ENCODE measurements at places on chromosomes 16 and 17. TPM values are rescaled to one million over a fixed set of nuclear protein-coding genes. Genes with fewer than 3 reads are reported as not detected.

DNA sequence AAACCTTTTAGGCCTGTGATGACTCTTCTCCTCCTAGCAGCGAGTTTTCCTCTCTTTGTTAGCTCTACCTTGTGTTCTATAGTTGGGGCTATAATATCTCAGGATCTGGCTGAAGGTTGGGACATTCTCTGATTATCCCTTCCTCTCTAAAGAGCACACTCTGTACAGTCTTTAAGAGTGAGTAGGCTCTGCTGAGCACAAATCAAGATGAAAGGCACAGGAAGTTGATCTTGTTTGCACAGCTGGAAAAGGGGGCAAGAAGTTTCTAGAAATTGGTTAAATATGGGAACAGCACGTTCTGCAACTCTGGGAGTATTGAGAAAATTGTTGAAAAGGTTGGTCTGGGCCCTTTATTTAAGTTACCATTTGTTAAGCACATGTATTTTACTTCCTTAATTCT lies 240.9 kb downstream of the CDH11 start:
- DNase-seq = no peak

- no peak for DNase-seq
These were observed 117.0 kb downstream of the METRNL start for GRCh38 chr17:83196366-83196765.

- no peak for DNase-seq
These were observed 42.6 kb downstream of the CFAP20 start for GRCh38 chr16:58086381-58087208.

DNA sequence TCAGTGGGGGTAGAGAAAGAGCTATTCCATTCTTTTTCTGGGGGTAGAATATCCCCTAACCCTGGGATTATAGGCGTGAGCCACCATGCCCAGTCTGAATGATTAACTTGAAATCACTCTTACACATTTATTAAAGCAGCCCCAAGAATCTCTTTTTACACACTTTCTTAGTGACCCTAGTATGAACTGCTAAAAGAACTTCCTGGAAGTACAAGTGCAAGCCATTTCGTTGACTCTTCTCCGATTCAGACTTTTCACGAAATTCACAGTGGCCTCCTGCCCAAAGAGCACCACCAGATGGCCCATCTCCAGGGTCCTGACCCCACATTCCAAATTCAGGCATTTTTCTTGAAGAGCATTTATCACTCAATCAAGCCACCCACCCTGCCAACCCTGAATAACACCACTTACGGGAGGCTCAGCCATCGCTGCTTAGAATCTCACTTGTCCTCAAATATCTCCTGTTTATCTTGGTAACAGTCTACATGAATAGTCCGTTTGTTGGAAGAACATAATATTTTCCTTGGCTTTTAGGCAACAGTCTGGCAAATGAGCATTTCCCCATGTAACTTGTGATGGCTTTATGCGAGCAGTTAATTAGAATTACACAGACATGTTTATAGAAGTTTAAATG lies 28.0 kb downstream of the ZNF423 start:
- no peak for DNase-seq

GRCh38 chr17:72021417-72022041 lies 99.3 kb upstream of the SOX9 start:
- no peak for DNase-seq

DNA sequence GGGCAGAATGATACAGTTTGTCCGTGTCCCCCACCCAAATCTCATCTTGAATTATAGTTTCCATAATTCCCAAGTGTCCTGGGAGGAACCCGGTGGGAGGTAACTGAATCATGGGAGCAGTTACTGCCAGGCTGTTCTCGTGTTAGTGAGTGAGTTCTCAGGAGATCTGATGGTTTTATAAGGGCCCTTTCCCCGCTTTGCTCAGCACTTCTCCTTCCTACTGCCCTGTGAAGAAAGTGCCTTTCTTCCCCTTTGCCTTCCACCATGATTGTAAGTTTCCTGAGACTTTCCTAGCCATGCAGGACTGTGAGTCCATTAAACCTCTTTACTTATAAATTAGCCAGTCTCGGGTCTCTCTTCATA lies 28.9 kb upstream of the SEC14L1 start:
- no peak for DNase-seq

- DNase-seq = no peak
These were observed 36.3 kb upstream of the CCL2 start for GRCh38 chr17:34218748-34219147.

DNA sequence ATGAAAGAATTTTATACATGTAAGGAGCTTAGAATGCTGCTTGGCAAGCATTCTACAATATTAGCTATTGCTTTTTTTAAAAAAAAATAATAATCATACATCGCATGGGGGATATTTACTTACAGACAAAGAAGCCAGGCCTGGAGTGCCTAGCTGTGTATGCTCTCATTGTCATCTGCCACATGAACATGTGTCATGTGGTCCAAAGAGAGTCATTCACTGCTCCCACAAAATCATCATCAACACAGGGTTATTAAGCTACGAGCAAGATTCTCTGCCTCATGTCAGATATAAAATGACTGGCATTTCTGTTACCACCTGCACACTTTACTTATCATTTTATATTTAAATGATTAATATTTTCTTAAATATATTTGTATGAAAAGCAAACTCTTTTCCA lies 1.9 kb upstream of the MT1E start:
- no peak for DNase-seq

GRCh38 chr16:78784771-78785170 lies 685.3 kb downstream of the WWOX start:
- no peak for DNase-seq

GRCh38 chr16:2275476-2276367 lies 7.8 kb upstream of the RNPS1 start:
- no peak for DNase-seq

DNA sequence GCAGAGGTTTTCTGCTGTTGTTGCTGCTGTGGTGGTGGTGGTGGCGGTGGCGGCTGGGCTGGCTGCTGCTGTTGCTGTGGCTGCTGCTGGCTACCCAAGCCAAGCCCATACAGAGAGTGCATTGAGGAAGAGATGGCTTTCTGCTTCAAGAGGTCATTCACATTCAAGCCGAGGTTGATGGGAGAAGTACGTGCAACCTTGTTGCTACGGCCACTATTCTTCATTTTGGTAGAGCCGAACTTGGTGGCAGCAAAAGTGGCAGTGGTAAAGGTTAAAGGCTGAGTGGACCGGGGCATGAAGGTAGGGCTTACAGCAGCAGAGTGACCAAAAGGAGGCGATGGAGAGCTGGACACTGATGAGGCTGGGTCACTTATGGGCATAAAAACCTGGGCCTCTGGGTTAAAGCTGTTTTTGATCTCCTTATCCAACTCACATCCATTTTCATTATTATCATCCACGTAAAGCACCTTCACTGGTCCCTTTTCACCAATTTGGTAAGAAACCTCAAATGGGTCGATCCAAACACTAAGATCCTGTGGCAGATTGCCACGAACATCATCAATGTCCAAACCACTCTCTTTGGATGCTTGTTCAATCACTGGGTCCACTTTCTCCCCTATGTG lies 2.8 kb downstream of the TOB1 start:
- DNase-seq = no peak

CA4 gene
- total RNA-seq = not detected

SDR42E1 gene
- total RNA-seq = 13.5 TPM

GPR139 gene
- total RNA-seq = not detected

GRB7 gene
- total RNA-seq = 42.0 TPM

C1QL1 gene
- 0.22 TPM for total RNA-seq

DNA sequence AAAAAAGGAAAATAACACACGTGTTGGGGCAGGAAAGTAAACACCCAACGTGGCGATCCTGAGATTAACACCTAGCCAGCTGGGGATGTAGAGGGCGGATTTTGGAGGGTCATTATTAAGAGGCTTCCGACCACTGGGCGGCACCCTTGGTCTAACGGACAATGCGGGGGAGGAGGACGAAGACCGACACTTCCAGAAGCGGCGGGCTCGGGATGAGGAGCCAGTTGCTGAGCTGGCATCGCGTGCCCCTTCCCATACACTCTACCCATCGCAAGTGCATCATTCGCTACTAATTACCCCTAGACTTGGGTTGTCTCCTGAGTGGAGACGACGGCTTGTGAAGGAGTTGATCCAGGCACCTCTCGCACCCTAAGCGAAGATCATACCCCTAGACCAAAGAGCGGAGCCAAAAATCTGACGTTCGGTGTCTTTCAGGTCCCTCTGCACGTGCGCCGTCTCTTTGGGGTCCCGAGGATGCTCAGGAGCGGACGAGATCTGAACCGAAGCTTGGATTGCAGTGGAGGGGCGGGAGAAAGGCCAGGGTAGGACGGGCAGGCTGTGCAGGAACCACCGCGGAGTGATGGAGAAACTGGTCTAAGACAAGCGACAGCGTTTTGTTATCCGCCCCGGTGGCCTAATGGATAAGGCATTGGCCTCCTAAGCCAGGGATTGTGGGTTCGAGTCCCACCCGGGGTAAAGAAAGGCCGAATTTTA lies 17.6 kb downstream of the ZNF213 start:
- no peak for DNase-seq

GRCh38 chr16:87661561-87661960 lies 59.3 kb downstream of the JPH3 start:
- DNase-seq = no peak

PNMT gene
- total RNA-seq = not detected

- DNase-seq = no peak
These were observed 53.7 kb downstream of the NACA2 start for GRCh38 chr17:61537264-61537771.

CORO1A gene
- 24.1 TPM for total RNA-seq

DNA sequence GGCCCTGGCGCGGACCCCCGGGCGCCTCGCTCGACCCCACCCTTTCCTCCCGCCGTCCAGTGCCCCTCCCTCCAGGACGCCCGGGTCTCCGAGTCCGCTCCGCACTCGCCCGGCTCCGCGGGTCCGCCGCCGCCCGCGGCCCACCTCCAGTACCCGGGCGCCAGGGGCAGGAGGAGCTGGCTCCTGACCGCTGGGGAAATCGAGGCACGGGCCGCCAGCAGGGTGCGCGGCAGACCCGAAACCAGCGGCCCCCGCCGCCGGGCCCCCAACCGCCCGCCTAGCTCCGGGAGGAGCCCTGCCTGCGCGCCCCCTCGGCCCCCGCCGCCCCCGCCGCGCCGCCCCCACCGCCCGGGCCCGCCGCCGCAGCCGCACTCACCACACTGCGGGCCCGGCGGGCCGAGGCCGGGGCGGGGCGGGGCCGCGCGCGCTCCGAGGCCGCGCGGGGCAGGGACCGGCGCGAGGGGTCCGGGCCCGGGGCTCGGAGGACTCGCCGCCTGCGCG lies 333 bp downstream of the MAFG start:
- no peak for DNase-seq

- DNase-seq = no peak
These were observed 5.3 kb upstream of the FLCN start for GRCh38 chr17:17242246-17242645.

GRCh38 chr17:30476726-30477082 lies 504 bp upstream of the GOSR1 start:
- DNase-seq = no peak

HOXB8 gene
- 21.4 TPM for total RNA-seq

NPIPA8 gene
- not detected for total RNA-seq

GRCh38 chr16:4915226-4915761 lies 21.7 kb downstream of the PPL start:
- DNase-seq = peak; percentile 46

- DNase-seq = no peak
These were observed 197.1 kb downstream of the KCNJ2 start for GRCh38 chr17:70366386-70366785.

- no peak for DNase-seq
These were observed 361.3 kb downstream of the FOXL1 start for GRCh38 chr16:86939609-86940008.

TBX4 gene
- total RNA-seq = not detected

DNA sequence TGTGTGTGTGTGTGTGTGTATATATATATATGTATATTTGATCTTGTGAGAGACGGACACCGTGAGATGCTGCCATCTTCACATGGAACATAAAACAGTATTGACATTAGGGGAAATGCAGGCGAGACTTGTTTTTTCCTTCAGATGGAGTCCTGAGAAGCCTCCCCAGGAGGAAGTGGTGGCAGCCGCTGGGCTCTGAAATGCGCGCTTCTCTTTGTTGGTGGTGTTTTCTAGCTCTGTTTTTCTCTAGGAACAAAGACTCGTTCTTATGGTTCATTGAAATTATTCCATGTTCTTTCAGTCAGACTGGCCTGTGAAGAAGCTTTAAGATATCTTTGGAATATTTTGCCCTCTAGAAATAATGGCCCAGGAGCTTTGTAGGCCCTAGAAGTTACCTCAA lies 32.9 kb downstream of the SNX29 start:
- DNase-seq = no peak

WFIKKN1 gene
- 0.07 TPM for total RNA-seq

GRCh38 chr17:21457051-21458026 lies 81.2 kb downstream of the KCNJ12 start:
- DNase-seq = peak; percentile 37

DNA sequence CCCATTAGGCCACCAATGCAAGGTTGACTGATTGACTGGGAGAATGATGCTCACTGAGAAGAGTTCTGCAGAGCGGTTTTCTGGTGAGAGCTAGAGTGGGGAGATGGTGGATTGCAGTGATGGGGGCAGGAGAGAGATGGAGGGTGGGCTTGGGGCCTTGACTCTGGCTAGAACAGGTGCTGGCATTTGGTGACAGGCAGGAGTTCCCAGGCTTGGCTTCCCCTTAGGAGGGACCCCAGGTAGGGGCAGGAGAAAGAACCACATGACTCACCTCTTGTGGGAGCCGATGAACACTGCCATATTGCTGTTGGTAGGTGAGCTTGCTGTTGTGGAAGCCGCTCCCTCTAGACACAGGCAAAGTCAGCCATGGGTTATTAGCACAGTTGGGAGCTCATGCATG lies 8.0 kb downstream of the CD300LB start:
- no peak for DNase-seq

DNA sequence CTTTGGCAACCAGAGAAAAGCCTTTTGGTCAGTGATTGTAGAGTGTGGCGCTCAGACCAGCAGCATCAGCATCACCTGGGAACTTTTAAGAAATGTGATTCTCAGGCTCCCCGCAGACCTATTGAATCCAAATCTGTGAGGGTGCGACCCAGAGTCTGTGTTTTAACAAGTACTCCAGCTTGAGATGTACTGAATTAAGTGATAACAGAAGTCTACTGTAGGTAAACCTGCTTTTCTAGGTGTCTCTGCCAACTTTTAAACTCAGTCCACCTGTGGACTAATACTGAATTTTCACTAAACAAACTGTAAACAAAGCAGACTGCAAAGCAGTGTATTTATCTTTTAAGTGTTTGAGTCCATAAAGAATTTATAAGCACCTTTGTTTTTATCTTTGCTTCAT lies 43.6 kb downstream of the NUP93 start:
- DNase-seq = no peak

GRCh38 chr16:75647112-75647491 lies 363 bp downstream of the KARS1 start:
- no peak for DNase-seq
